ENCODE measurements at places on chromosomes 7 and 10.

DNA sequence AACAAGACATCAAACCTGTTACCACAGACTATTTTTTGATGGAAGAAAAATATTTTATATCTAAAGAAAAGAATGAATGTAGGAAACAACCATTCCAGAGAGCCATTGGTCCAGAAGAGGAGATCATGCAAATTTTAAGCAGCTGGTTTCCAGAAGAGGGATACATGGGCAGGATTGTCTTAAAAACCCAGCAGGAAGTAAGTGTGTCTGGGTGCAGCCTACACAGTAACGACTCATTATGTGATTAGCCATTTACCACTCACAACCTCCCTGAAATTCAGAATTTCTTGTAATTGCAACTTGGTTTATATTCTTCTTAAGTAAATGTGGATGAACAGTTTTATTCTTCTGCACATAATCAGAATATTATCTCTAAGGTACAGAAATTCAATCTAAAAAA lies 46.2 kb downstream of the NOC3L start:
- DNase-seq: no peak

DNA sequence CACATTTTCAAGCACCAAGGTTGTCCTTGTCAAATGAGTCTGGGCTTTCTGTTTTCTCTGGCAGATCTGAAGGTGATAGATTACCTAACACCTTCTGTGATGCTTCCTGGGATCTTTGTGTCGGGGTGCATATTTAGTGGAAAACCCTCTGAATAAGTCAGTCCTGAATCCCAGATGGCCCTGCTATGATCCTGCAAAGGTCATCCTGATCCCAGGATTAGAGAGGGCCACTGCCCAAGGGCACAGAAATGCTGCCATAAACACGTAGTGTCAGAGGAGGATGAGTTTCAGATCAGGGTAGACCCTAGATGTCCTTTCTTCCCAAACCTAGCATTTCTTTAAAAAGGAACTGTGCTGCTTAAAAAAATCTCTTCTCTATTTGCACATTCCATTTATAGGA lies 19.0 kb downstream of the AGR2 start:
- no peak for DNase-seq

DNA sequence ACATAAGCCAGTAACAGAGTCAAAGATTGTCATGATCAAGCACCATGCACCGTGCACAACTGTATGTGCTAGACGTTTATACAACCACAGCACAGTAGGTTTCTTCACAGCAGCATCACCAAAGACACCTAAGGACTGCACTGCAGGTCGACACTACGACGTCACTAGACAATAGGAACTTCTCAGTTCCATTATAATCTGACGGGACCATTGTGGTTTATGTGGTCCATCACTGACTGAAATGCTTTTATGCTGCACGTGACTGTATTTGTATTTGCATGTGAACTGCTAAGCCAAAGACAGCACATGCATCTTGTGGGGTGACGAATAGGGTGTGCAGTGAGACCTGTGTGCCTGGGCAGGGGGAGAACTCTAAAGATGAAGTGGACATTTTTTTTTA lies 164.9 kb downstream of the PARD3 start:
- no peak for DNase-seq

DNA sequence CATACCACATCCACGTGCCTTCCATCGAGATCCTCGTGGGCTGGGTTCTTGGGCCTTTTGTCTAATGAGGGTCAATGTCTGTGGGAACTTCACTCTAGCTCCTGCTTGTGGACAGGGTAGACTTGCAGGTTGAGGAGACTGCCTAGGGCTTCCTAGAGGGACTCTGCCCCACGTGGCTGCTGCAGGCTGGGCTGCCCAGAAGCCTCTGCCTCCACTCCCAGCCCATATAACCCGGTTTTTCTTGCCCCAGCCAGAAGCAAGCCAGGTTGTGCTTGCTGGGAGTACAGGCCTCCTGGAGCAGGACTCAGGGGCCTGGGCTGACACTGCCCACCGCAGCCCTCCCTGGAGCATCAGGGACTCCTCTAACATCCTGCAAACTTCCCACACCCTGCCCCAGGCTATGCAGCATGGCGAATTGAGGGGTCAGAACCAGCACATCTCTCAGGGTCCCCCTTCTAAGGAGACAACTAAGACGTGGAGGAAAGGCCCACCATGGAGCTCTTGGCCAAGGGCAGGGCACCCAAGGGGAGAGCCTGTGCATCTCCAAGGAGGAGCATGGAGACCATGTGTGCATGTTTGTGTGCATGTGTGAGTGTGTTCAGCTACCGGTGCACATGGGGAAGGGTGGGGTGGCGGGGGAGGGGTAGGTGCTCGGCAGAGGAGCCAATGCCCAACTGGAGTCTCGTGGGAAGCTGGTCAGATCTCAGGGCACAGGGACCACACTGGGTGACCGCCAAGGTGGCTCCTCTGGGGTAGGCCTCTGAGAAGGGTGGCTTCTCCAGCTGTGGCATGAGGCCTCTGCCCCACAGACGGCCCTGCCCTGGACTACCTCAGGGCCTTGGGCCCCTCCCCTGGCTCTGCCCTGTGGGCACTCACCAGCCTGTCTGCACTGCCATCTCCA lies 62.6 kb downstream of the RASGEF1A start:
- DNase-seq: no peak

GRCh38 chr10:35451151-35452016 lies 115.1 kb downstream of the CCNY start:
- no peak for DNase-seq

DNA sequence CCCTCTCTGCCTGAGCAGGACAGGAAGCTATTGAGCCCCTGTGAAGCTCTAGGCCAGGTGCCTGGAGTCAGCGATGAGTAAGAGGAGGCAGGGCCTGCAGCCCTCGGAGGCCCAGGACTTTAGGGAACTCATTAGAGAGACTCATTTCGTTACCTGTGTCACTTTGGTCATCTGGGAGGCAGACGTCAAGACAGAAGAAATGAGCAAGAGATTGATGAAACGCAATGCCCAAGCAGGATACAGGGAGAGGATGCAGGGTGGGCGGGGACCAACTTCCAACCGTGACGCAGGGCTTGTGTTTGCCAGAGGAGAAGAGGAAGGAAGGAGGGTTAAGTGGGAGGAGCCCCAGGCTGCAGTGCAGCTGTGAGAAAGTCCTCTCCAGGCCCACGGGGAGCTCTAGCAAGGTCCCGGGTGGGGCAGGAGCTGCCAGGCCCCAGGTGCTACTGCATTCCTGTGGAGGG lies 26.4 kb upstream of the GNA12 start:
- peak; percentile 15 for DNase-seq

GRCh38 chr7:94029976-94030375 lies 25.8 kb upstream of the BET1 start:
- no peak for DNase-seq

- DNase-seq: no peak
Observed at GRCh38 chr7:79528421-79528820, 75.0 kb upstream of the MAGI2 start.

DNA sequence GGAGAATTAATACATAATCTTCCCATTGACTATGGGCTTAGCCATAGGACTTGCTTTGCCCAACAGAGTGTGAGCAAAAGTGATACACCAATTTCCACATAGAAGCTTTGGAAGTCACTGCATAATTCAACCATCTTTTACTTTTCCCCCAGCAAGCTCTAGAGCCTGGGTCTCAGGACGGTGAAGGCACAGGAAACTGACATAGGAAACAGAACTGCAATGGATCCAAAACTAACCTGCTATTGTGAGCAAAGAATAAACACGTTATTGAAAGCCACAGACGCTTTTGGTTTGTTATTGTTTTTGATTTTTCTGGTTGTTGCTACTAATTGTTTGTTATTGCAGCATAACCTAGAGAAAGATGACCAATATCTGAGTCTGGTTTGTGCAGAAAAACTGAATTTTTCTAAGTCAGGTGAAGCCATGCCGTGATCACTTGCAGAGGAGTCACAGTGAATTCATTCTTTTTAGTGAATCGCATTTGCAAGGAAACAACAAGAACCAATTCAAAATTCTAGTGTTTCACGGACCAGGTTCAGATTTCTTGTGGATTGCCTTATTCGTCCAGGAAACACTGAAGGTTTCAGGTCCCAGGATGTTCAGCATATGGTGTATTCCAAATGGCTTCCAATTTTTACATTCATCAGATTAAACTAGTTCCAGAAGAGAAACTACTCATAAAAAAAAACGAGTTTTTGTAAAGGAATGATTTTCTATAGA lies 52.8 kb downstream of the CUBN start:
- no peak for DNase-seq

Data from activated CD4-positive, alpha-beta T cell treated with anti-CD3 and anti-CD28 coated beads, Interleukin-2, amount 50 U/mL, for 24 hours (primary cell).